Caco-2 (cell line): ENCODE measurements at places on chromosomes 2 and 18.

GRCh38 chr2:189291460-189291859, 111.9 kb upstream of the COL5A2 start:
- DNase-seq, result no peak

DNA sequence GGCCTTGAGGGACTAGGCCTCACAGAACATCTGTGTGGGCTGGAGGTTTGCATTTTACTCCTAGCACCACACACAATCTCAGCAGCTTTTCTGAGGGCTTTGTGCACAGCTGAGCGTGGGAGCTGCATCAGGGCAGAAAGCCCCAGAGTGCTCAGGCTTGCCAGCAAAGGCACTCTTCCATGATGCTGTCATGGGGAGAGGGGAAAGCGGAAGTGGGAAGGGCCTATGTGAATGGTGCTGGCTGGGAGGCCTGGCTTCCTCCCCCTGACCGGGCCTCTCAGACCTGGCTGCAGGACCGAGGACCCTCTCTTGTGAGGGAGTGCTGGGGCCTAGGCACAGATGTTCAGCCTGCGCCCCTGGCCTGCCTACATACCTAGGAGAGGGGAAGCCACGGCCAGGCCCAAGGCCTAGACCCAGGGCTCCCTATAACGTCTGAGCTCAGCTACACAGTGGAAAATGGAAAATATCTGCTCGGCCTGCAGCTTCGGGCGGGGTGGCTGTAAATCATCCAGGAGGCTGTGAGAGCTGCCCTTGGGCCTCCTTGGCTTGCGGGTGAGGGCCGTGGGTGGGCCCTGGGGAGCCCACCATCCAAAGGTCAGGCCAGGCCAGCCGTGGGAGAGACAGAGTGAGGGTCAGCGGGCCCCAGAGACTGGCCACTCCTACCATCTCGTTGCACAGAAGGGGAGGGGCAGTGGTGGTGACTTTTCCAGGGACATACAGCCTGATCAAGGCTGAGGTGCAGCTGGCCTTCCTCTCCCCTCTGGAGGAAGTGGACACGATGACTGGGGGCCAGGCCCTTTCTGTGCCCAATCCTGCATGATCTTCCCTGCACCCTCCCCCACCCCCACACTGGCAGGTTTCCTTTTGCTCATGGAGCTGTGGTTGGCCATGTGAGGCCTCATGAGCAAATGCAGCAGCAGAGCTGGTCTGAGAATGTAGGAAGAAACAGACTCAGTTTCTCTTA, 22.8 kb downstream of the GLI2 start:
- peak; percentile 43 for DNase-seq

DNA sequence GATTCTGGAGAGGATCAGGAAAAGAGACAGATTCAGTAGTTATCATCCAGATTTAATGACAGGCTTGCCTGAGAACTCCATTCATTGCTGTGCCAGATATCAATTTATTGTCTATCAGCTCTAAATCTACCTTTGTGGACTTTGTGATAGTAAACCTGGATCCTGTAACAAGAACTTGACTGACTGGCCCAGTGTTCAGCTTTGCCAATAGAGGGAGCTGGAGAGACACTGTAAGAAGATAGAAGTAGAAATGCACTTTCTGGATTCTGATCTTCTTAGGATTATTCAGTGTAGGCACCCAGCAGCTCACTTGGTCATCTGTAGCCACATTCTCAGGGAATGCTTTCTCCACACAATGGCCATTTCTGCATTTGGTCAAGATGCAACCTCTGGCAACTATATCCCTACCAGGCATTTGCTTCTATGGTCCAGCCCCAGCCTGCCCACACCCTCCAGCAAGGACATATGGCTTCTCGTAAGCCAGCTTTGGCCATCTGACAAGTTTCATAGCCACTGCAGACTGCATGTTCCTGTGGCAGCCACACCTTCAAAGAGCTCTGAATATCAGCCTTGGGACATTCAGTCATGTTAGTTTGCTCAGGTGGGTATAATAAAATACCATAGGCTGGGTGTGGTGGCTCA, 6.1 kb upstream of the SERPINB8 start:
- peak; percentile 37 for DNase-seq

- DNase-seq, result no peak
Observed at GRCh38 chr2:10186868-10187535, 64.5 kb downstream of the RRM2 start.

DNA sequence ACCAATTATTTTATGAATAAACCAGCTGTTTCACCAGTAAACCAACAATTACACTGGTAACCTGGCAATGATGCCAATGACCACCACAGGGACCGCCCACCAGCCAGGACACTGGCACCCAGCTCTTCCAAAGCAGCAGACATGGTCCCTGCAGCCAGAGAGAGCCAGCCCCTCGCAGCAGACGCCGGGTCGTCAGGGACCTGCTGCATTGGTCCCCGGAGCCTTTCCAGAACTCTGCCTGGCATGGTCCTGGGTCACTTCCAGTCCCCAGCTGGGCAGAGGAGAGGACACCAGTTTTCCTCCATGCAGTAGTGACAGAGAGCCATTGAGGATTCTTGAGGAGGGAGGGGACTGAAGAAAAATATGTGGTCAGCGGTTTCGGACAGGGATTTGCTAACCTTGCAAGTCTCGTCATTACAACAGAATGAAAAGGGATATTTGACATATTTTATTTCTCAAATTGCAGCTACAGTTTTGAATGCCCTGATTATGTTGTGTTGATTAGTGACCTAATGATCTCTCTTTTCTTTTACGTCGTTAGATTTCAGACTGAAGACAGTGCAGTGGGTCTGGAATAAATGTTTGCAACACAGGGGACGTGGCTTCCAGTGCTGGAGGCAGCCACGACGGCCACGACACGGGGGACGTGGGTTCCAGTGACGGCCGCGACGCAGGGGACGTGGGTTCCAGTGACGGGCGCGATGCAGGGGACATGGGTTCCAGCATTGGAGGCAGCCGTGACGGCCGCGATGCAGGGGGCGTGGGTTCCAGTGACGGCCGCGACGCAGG, 154.5 kb downstream of the TPO start:
- DNase-seq, result no peak

DNA sequence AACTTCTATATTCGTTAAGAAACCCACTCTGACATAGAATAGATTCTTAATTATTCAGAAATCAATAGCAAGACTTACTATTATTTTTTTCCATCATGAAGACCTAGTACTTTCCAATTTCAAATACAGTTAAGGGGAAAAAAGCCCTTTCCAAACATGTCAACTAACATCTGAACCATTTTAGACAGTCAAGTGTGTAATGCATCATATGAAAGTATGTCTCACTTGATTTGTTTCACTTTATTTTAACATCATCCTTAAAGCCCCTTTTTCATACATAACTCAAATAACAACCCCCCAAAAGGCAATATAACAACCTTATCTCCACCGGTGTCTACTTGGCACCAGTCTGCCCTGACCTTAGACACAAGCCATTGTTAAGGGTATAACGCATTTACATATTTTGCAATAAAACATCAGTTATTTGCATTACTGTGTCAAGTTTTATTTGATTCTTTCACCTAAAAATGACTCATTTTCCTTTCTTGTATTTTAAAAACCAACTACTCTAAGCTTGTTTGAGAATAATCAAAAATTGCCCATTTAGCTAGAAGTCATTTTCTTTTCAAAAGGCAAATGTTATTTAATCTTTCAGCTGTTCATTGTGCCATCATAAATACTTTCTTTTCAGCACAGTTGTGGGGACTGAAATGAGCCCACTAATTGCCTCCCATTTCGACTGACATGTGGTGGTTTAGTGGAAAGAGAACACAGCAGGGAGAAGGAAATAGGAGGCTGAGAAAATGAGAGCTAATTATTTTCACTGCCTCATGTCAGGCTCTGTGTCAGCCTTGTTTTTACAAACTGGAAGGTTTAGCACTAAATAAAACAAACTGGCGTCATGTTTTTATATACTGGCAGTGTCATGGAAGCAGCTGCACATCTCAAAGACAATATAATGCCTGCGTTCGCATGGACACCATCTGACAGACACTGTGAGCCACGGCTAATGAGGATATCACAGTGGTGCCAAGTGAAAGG, 104.7 kb upstream of the CDCA7 start:
- DNase-seq, result no peak
